ENCODE measurements at places on chromosomes 12 and 14.

DNA sequence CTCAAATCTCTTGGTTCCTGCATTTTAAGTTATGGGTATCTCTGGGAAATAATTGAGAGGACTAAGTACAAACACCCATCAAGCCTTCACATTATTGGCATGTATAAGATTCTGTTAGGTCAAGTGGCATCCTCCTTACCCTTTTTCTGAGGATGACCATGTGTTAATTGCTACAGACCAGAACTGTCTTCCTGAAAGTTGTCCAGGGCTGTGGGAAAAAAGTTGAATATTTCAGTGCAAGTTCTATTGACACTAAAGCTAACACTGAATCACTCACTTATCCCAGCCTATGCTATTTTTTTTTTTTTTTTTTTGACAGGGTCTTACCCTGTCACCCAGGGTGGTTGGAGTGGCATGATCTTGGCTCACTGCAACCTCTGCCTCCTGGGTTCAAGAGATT lies 130.1 kb upstream of the HIF1A start:
- H3K36me3 ChIP-seq: no peaks in the 10 kb centered on the region
- H3K27me3 ChIP-seq: no peaks in the 10 kb centered on the region
- H3K27ac ChIP-seq: no peak overlapping the region
- H3K4me1 ChIP-seq: peaks cover 28% of the 10 kb centered on the region
- H3K4me3 ChIP-seq: no peak overlapping the region

DNA sequence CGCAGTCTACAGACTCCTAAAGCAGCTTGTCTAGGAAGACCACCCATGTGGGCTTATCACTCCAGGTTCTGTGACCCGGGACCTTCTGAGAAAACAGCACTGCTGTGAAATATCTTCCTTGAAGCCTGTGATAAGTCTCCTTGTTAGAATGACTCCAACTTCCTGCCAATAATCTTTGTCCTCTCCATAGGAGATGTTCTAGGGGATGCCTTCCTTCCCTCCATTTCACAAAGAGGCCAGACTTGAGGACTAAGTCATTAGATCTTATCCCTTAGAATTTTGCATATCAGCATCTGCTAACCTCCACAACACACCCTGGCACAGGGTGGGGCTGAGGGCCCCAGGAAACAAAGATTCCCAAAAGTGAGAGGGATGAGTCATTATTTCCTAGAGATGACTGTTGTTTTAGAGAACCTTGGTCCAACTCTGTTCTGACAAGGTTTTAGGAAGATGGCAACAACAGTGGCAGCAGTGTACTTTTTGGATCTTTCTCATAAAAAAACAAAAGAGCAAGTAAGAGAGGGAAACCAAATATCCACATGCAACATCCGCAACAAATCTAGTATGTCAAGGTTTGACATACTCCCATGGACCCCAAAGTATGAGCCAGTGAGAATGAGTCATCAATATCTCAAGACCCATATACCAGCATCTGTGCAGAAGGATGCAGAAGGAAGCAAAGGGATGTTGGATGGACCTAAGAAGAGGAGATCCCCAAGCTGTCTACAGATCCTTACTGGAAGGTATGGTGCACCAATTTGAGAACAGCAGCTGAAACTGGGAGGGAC lies 6.0 kb downstream of the LTB4R start:
- H3K27me3 ChIP-seq: no peaks in the 10 kb centered on the region
- peaks cover 31% of the 10 kb centered on the region for H3K4me1 ChIP-seq
- no peaks in the 10 kb centered on the region for H3K36me3 ChIP-seq
- no peak overlapping the region for H3K27ac ChIP-seq

GRCh38 chr14:91653451-91653850 lies 78.4 kb downstream of the CATSPERB start:
- no peak for DNase-seq
- no peak overlapping the region for H3K27ac ChIP-seq
- H3K4me3 ChIP-seq: no peak overlapping the region

DNA sequence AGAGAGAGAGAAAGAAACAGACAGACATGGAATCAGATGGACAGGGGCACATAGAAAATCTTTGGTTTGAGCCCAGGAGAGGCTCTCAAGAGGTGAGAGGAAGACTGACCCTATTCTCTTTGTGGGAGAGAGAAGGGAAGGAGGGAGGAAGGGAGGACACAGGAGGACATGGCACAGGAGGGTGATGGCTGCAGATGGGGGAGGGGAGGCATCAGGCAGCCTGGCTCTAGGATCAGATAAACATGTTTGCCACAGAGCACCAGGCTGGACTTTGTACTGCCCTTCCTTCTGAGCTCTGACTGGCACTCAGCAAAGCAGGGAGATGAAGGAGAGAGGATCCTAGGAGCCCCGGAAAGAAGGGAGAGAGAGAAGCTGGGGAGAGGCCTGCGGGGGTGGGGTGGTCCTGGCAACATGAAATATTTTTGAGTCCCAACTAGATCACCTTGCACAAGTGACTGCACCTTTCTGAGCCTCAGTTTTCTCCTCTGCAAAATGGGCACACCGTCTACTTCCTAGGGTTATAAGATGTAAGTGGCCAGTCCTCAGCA lies 6.1 kb downstream of the HNF1A start:
- no peak overlapping the region for H3K4me3 ChIP-seq
- H3K27ac ChIP-seq: no peak overlapping the region
- no peaks in the 10 kb centered on the region for H3K27me3 ChIP-seq
- no peak for DNase-seq

DNA sequence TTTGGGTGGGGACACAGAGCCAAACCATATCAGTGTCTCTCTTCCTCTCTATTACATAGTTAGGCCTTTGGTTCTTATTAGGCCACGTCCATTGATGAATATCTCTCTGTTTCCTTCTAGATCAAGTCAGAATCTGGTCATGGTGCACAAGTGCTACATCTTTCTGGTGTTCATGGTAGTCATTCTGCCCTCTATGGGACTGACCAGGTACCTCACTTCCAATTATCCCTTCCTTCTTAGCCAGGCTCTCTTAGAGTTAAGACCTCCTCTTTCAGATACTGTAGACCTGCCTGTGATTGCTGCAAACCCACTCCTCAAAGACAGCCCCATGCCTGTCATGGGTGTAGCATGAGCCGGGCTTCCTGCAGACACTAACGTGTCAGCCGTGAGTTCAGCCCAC lies 25.2 kb downstream of the NGB start:
- H3K27me3 ChIP-seq: no peaks in the 10 kb centered on the region
- no peak for DNase-seq
- H3K36me3 ChIP-seq: no peaks in the 10 kb centered on the region
- no peak overlapping the region for H3K4me3 ChIP-seq

DNA sequence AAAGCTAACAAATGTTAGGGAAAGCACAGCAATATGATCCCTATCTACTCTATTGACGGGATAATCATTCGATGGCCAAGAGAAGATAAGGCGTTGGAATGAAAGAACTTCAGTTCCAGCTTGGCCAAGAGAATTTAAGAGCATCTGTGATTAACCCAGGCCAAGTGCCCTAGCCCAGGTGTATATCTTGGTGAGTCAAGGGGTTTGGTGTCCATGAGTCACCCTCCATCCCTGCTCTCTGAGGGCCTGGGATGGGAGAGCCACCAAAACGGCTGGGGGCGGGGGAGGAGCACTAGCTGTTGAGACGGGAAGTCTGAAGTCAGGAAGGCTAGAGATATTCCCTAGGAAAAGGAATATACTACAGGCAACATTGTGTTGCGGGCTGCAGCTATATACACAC lies 13.0 kb downstream of the TBPL2 start:
- no peak overlapping the region for H3K27ac ChIP-seq
- H3K27me3 ChIP-seq: no peaks in the 10 kb centered on the region
- no peak for DNase-seq

DNA sequence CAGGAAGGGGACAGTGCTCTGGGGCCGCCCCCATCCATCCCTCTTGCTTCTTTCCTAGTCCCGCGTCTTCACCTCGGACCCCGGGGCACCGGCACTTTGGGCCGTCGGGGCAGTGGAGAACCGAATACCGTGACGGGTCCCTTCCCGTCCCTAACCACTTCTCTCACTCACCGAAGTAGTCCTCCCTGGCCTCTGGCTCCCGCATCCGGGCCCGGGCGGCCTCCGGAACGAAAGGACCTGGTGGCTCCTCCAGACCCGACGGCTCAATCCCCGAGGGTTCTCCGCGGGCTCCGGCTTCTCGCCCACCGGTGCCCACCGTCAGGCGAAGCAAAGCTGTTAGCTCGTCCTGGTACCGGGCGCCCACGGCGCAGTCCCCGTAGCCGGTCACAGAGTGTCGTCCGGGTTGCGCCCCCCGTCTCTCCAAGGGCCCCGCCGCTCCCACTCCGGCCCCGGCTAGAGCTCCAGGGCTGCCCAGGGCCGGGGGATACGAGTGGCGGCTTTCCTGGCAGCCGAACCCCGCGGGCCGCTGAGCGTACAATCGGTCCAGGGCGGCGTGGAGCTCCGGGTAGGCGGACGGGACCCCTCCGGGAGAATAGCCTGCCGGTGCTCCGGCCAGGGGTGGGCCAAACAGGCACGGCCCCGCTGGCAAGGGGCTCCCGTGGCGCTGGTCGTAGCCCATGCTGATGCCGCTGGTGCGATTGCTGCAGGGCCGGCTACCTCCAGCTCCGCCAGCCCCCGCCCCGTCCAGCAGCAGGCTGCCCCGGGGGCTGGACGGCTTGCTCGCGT lies 1.1 kb downstream of the AJUBA start:
- no peak overlapping the region for H3K4me3 ChIP-seq
- H3K36me3 ChIP-seq: no peaks in the 10 kb centered on the region
- no peaks in the 10 kb centered on the region for H3K27me3 ChIP-seq
- peaks cover 19% of the 10 kb centered on the region for H3K4me1 ChIP-seq

- H3K27ac ChIP-seq: no peak overlapping the region
- H3K4me3 ChIP-seq: no peak overlapping the region
- DNase-seq: no peak
- H3K27me3 ChIP-seq: no peaks in the 10 kb centered on the region
- no peaks in the 10 kb centered on the region for H3K36me3 ChIP-seq
- H3K4me1 ChIP-seq: no peaks in the 10 kb centered on the region
Measured at GRCh38 chr12:39752482-39753137, 133.0 kb upstream of the ABCD2 start.

DNA sequence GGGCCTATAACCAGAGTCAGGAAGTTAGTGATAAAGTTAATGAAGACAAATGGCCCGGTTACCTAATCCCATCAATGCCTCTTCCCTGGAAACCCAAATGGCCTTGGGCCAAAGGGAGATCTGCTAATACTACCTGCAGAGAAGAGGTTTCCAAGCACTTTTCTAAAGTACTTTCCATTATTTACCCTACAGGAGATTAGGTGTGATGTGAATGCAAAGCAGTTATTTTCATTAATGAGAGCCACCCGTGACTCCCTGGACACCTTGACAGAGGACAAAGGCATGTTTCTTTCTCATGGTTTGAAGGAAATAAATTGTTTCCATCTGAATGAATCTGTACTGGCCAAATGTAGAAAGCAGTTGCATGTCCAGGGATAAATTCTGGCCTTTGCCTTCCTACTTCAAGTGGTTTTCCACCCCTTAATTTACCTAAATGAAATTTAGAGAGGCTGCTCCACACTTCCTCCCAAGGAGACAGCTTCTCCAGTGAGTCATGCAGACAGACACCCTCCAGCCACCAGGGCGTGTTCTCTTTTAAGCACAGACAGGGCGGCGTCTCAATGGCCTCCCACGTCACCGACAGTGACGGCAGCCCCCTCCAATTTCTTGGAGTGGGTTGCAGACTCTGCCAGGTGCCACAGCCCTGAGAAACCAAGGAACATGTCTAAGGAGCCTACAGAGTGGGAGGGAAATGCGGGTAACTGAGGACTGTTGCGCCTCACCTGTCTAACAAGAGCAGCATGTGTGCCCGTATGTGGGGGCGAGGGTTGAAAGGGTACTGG lies 43.9 kb upstream of the GNPNAT1 start:
- no peak overlapping the region for H3K4me3 ChIP-seq
- H3K27ac ChIP-seq: no peak overlapping the region
- no peak for DNase-seq
- H3K27me3 ChIP-seq: no peaks in the 10 kb centered on the region
- no peaks in the 10 kb centered on the region for H3K4me1 ChIP-seq

GRCh38 chr12:121005346-121005815 lies 10.9 kb downstream of the C12orf43 start:
- peak; percentile 16 for DNase-seq
- no peak overlapping the region for H3K27ac ChIP-seq

DNA sequence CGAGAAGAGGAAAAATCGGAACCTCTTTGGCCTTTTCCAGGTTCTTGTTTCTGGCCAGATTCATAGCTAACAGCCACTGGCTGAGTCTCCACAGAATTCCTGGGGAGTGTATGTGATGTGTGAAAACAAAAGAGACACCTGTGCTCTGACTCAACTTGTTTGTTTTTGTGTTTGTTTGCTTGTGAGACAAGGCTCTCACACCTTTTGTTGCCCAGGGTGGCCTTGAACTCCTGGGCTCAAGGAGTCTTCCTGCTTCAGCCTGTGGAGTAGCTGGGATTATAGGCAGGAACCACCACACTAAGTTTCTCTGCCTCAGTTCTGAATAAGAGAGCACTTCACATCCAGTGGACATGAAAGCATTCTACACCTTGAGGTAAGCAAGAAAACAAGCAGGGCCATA lies 22.7 kb downstream of the MFAP5 start:
- H3K4me3 ChIP-seq: no peak overlapping the region
- no peaks in the 10 kb centered on the region for H3K36me3 ChIP-seq
- peaks cover 15% of the 10 kb centered on the region for H3K4me1 ChIP-seq
- no peak for DNase-seq
- no peak overlapping the region for H3K27ac ChIP-seq
- no peaks in the 10 kb centered on the region for H3K27me3 ChIP-seq

DNA sequence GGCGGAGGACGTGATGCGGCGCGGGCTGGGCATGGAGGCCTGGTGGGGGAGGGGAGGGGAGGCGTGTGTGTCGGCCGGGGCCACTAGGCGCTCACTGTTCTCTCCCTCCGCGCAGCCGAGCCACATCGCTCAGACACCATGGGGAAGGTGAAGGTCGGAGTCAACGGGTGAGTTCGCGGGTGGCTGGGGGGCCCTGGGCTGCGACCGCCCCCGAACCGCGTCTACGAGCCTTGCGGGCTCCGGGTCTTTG lies 303 bp downstream of the GAPDH start:
- no peak for DNase-seq
- H3K4me3 ChIP-seq: peak overlapping the region; percentile 81
- H3K4me1 ChIP-seq: peaks cover 67% of the 10 kb centered on the region
- no peaks in the 10 kb centered on the region for H3K27me3 ChIP-seq
- peak overlapping the region; percentile 86 for H3K27ac ChIP-seq
